ENCODE measurements at places on chromosomes 16 and 17.

DNA sequence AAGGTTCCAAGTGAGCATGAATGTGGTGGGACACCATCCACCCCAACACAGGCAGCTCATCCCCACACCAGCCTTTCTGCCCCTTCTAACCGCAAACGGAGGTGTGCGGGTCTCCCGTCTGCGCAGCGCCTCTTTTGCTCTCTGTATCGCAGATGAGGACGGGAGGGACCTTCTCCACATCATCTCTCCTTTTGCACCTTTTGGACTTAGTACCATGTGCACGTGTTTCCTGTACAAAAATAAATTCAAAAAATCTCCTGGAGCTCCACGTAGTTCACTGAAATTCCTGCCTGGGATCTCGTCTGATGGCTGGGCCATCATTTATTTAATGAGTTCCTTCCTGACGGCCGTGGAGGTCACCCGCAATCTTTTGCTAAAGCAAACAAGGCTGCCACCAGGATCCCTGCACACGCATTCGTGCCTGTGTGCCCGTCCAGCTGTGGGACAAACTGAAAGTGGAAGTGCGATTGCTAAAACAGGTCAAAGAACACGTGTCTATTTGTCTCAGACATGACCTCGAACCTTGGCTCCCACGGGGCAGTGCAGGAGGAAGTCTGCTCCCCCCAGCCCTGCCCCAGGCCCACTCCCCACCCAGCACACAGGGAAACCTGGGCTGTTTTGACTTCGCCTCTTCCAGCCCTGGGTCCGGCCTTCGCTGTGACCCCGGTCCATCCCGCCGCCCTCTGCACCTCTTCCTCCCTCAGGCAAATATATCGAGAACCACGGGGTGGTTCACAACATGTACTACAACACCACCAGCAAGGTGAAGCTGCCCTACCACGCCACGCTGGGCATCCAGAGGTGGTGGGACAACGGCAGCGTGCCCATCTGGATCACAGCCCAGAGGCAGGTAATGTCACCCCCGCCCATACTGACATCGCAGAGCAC, 2.3 kb downstream of the ENPP7 start:
- DNase-seq: peak; percentile 38

GRCh38 chr17:7882629-7883028, 6.0 kb upstream of the CHD3 start:
- no peak for DNase-seq

GRCh38 chr16:66489818-66490217, 60.1 kb downstream of the TK2 start:
- no peak for DNase-seq

DNA sequence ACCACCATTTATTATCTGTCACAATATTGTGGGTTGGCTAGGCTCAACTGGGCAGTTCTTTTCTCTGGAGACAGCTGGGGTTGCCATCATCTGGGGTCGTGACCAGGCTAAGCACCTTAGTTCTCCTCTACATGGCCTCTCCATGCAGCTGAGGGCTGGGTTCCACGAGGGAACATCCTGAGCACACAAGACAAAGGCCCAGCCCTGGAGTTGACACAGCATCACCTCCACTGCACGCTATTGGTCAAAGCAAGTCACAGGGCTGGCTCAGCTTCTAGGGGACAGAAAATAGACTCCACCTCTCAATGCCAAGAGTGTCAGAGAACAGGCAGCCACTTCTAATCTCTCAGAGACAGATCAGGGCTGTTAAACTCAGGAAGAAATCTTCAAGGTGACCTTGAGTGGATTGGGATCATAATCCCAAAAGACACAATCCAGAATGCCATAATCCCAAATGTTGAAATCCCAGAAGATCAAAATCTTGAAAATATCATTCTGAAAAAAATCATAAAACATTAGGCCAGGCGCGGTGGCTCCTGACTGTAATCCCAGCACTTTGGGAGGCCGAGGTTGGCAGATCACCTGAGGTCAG, 13.0 kb upstream of the USP10 start:
- DNase-seq: no peak

- DNase-seq: no peak
Measured at GRCh38 chr16:5062790-5063765, 2.7 kb downstream of the C16orf89 start.

DNA sequence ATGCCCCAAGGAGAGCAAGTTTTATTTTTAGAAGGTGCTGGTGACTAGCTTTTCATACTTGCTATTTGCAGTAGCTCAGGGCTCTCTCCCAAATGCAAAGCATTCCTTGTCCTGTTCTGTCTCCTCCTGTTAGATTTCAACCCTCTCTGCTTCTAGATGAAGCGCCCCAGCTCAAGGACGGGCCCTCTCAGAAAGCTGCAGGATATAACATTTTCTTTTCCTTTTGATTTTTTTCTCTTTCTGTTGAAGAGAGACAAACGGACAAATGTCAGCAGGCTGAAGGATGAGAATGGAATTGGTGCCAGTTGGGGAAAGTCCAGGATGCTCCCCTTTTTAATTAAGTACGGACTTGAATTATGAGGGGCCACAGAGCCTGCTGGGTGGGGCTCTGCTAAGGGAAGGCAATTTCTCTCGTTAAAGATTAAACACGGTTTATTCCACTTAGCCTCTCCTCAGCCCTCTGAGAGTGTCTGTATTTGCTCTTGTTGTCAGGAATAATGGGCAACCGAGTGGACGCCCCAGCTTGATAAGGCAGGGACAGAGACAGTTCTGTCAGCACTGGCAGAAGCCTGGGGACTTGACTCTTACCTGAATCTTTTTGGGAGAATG, 6.2 kb upstream of the ETV4 start:
- no peak for DNase-seq

Data from CD4-positive, alpha-beta T cell treated with Interferon alpha-2 for 1 hour (primary cell).